Karpas-422 (cell line): ENCODE measurements at places on chromosomes 3 and 15.

DNA sequence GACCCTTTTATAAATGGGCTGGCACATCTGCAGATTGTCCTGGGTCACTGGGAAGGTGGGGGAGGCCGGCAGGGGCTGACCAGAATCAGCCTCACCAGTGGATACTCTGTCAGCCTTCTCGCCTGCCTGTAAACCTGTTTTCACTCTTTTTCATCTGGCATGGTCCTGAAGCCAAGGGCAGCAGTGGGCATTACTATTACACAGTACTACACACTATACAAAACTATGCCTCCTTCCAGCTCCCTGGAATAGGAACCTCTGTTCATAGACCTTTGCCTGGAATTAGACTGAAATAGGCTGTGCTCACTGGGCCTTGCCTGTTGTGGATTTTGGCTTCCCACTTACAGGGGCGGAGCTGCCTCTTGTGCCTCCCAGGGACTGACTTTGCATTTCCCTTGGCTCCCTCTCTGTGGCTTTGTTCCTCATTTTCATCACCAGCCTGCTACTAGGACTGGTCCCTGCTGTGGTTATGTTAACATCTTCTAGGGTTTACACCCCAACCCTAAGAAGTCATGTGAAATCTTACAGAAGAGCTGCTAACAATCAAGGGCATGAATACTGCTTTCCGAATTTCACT lies 120.7 kb downstream of the FNDC3B start:
- DNase-seq, result peak; percentile 53

GRCh38 chr3:150142936-150143335 lies 172.2 kb upstream of the PFN2 start:
- no peak for DNase-seq

- no peak for DNase-seq
These were observed 524.3 kb downstream of the GBE1 start for GRCh38 chr3:81237181-81237580.

DNA sequence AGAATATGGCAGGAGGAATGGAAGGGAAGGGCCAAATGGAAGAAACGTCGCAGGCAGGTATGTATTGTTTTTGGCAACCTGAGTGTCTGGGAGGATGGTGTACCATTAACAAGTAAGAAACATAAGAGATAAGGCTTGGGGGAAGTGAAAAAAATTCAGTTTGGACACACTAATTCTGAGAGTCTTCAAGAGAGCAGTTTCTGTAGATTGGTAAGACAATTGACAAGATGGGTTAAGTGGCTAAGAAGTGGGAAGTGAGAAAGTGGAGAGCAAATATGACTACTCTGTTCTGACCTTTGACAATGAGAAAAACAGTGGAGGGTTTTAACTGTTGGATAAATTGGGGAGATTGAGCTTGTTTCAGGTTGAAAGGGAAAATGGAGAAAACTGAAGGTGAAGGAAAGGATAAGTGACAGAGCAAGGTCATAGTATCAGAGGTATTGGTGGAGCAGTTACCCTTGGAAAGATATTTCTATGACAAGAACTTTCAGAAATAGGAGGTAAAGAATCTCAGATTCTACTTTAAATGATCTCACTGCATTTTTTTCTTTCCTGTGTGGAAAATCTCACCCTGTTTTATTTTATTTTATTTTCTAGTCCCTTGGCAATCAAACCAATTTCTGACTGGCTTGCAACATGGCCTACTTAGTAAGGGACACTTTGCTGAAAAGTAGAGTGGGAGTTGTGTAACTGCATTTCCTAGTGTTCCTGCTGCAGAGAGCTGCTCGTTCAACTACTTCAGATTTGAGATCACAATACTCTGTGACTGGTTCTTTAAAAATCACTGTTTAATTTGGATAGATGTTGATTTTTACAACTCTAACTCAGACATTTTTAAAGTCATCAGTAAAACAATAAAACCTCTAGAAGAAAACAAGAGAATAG lies 23.1 kb upstream of the GABPB1 start:
- no peak for DNase-seq

DNA sequence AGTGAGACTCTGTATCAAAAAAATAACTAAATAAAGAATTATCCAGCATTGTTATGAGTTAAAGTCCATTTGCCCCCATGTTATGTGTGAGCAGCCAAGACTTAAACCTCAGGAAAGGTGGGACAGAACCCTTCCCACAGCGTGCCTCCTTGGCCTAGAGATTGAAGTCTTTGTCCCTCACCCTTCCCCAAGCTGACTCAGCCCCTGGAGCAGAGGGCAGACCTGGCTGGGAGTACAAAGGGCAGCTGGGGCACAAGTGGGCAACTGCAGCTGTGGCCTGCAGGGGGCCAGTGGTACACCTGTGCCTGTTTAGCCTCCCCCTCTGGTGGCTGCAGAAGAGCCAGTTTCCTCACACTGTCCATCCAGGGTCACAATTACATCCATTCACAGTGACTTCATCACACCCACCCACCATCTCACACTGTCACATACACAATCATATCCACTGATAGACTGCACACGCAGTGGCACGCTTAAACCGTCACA lies 940 bp upstream of the ACY1 start:
- peak; percentile 79 for DNase-seq

DNA sequence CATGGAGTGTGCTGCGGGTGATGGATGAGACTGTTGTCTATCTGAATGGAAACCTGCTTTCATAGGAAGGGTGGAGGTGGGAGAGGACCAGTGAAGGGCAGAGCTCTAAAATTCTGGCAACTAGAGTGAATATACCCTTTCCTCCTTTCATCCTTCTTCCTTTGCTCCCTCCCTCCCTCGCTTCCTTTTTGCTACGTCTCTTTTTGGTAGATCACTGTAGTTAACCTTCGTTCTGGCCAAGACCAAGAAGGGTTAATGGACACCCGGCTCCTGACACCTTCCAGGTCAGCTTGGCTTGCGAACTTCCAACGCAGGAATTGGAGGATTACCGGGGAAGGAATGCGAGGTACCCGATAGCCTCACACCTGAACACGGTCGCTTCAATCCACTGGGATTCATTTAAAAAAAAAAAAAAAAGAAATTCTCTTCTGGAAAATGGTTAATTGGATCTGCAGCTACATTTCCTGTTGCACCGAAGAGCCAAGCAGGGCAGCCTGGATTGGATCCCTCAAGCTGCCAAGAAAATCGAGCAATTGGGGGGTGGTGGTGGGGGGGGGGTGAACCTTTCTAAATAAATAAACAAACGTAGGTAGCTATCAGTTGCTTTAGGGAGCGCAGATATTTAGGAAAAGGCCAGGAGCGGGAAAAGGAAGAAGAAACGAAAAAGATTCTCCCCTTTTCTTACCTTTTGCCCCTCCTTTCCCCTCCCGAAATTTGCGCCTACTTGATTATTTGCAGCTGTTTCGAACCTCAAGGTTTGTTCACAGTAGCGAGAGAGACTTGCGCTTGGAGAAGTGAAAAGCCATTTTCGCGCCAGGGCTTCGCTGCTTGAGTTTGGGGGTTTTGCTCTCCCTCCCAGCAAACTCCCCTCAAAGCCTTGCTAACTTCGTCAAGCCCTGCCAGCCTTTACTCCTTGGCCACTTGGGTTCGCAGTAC lies 9.5 kb upstream of the NR2F2 start:
- no peak for DNase-seq

GRCh38 chr3:33577173-33577572 lies 137.0 kb upstream of the UBP1 start:
- DNase-seq, result no peak

- no peak for DNase-seq
These were observed 282.5 kb upstream of the CTDSPL start for GRCh38 chr3:37579181-37579580.

DNA sequence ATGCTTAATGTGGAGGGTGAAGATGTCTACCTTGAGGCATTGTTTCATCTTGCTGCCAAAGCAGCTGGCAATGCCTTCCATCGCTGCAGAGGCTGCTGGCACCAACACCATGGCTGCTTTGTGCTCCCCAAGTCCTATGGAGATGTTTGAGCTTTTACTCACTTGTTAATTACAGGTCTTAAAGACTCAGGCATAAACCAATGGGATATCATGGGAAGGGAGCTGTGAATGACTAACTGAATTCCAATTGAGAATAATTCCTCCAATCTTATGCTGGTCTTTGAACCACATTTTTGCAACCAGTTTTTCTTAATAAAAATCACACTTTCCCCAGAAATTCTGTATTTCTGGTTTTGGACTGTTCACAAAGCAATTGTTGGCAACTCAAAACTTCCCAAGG lies 762.0 kb downstream of the GBE1 start:
- no peak for DNase-seq

GRCh38 chr15:98889930-98890695 lies 117.5 kb downstream of the PGPEP1L start:
- DNase-seq, result no peak

DNA sequence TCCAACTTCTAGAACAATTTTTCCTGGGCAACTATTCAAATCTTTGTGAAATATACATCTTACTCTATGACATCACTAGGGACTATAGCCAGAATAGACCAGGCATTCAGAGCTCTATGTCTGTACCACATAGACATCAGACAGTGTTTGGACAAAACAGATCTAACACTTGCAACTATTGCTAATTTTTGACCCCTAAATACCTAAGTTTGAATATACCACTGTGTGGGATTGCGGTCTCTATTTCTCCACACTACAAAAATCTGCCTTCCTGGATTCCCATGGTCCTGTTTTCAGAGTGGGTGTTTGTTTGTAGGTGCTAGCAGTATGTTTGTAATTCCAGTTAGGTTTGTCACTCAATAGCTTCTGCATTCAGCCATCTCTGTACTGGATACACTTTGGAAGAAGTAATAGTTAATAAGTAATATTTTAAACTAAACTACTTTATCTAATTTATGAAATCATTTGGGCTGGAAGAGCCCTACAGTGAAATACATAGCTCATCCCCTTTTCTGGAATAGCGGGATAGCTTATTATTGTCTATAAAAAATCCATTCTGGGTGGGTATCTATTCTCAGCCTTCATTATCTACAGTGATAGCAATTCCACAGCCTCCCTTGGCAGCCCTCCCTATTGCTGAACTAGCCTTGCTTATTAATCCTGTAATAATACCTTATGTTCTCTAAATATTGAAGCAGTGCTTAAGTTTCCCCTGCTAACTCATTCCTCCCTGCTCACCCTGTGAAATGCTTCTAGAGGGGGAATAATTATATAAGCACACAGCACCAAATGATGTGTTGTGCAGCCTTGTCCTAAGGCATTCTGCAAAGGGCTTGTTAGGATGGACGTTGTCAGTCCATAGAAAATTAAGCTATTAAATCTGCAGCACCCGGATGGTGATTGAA lies 49.4 kb downstream of the RBMS3 start:
- no peak for DNase-seq

DNA sequence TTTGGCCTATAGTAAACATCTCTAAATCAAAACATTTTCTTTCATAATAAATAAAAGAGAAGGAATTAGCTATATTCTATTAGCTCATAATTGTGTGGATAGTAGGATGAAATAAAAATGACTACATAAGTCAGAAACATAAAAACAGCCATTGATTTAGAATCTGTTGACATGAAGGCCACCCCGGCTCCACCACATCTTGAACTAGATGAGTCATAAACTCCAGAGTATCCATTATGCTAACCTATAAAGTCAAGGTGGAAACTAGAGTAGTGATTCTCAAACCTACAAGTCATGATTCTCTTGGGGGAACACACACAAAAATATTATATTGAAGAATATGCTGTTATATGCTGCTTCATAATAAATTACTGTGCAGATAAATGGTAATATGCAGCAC lies 831.0 kb downstream of the TUSC7 start:
- no peak for DNase-seq

GRCh38 chr15:31274496-31275330 lies 51.9 kb upstream of the KLF13 start:
- no peak for DNase-seq

DNA sequence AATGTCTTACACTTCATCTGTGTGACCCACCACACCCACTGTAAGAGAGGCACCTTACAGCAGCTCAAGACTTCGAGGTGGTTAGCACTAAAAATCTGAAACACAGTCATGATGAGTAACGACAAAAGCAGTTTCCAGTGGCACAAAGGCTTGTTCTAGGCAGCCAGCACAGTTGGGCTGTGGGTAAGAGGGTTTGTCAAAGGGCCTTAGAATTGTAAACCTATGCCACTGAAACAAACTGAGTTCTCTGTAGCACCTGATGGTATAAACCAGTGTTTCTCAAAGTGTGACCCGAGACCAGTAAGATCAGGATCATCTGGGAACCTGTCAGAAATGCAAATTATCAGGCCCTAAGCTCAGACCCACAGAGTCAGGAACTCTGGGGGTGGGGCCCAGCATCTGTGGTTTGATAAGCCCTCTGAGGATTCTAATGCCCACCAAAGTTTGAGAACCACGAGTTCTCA lies 36.5 kb downstream of the DAPK2 start:
- peak; percentile 60 for DNase-seq

DNA sequence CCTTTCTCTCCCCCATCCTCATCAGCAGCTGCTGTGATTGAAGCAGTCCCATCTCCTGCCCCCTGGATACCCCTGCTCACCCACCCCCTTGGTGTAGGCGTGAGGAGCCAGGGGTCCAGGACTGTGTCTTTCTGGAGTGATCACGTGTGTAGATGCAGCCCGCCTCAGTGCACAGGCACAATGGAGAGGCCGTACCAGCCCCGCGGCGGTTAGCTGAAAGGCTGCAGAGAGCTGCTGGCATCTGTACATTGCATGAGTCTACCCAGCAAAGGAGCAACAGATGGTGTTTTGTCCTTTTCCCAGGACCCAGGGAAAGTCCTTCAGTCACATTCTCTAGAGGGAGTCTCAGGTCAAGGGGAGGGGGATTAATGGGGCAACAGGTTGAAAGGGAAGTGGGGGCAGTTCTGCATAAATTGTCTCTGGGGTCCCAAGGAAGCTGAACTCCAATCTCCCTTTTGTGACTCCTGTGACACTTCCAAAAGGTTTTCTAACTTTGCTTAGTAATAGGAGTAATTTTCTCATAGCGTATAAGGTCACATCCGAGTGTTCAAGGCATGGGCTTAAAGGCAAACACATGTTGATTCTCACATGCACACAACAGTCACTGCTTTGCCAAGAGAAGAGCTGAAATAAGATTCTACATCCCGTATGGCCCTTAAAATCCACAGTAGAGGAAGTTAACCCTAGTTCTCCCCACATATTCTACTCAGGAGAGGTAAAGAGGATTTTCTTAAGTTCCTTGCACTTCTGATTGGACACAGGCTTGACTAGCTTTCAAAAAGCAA lies 7.1 kb downstream of the CSPG5 start:
- DNase-seq, result no peak

GRCh38 chr15:64459066-64459781 lies 1.2 kb upstream of the ZNF609 start:
- DNase-seq, result no peak

DNA sequence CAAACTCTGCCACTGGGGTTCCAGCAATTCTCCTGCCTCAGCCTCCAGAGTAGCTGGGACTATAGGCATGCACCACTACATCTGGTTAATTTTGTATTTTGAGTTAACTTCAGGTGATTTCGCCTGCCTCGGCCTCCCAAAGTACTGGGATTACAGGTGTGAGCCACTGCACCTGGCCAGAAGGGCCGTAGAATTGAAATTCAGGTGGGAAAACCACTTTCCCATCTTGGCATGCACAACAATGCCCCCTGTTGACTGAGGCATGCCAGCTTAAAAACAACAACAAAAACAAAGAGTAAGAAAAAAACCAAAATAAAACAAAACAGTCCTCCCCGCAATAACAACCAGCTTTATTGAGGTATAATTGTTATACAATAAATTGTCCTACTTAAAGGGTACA lies 32.6 kb upstream of the RAB11A start:
- no peak for DNase-seq
